ENCODE measurements at places on chromosomes 11 and 22.

GRCh38 chr11:65552388-65552951 is 5.7 kb downstream of the LTBP3 start:
- DNase-seq, result no peak

GRCh38 chr22:43957871-43958270 is 2.6 kb downstream of the SAMM50 start:
- DNase-seq, result no peak

DNA sequence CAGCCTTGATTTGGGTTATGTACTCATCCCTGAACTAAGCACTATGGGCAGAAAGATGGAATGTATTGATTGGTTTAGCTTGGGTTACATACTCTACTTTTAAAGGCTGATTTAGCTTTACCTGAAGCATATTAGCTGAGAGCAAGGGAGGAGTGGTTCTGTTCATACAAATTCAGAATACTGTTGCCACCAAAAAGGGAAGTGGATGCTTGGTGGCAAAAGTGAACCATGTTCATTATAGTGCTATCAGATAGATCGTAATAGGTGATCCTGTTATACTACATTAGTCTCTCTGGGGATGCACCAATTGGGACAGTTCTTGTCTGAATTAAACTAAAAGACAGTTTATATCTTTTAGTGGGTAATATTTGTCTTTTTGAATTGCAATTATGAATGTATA is 44.5 kb upstream of the RRM1 start:
- DNase-seq, result no peak

DNA sequence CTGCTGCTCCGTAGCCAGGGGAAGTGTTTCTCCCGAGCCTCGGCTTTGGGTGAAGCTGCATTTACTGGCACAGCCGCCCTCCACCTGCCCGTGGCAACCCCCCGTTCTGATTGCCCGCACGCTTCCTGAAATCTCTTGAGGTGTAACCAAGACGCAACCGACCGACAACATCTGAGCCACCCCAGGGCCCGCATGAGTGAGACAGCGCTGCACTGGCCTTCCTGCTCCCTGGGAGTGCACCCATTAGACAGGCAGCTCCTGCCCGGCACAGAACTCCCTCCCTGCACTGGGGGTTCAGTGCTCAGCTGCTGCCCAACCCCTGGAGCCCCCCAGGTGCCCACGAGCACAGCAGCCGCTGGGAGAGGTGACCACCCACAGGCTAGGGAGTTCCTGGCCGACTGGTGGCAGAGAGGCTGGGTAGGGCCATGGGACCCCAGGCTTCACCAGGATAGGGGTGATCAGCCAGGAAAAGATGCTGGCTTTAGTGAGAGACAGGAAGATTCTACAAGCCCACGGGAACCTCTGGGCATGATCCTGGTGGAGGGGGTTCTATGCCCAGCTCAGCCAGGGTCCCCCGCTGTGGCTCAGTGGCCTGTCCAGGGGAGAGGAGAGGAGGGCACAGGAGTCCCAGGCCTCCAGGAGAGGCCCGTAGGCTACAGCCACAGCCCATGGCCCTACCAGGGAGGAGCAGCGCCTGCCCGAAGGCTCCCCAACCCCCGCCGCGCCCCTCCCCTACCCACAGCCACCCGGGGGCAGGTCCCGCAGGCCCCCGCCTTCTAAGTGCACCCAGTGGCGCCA is 14.6 kb downstream of the PLXNB2 start:
- no peak for DNase-seq

DNA sequence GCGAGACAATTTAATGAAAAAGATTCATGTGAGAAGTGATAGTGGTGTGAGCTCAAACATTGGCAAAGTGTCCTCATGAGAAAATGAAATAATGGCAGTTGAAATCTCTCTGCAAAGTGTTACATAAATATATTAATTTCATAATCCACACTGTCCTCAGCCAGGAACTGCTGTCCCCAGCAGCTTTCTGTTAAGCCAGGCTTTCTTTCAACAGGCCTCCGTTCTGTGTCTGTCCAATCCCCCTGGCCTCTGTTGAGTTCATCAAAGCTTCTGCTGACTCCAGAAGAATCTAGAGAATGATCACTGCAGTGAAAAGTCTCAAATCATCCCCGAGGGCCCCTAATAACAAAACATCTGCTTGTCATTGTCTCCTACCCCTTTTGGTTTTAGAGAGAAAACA is 10.0 kb upstream of the ASCC2 start:
- DNase-seq, result no peak

GRCh38 chr11:96054870-96055705 is 131.2 kb upstream of the MTMR2 start:
- no peak for DNase-seq

- no peak for DNase-seq
Observed at GRCh38 chr11:532527-532985, 2.8 kb downstream of the HRAS start.

GRCh38 chr11:133951327-133952198 is 5.2 kb downstream of the IGSF9B start:
- no peak for DNase-seq

GRCh38 chr11:68106165-68106940 is 14.8 kb downstream of the CHKA start:
- no peak for DNase-seq

- DNase-seq, result no peak
Observed at GRCh38 chr22:31137721-31138120, 2.6 kb downstream of the PLA2G3 start.

GRCh38 chr22:50184902-50185374 is 775 bp upstream of the TRABD start:
- no peak for DNase-seq

- DNase-seq, result no peak
Observed at GRCh38 chr11:114774599-114775361, 96.5 kb downstream of the NXPE2 start.

GRCh38 chr11:134098566-134099184 is 29.8 kb downstream of the JAM3 start:
- no peak for DNase-seq

DNA sequence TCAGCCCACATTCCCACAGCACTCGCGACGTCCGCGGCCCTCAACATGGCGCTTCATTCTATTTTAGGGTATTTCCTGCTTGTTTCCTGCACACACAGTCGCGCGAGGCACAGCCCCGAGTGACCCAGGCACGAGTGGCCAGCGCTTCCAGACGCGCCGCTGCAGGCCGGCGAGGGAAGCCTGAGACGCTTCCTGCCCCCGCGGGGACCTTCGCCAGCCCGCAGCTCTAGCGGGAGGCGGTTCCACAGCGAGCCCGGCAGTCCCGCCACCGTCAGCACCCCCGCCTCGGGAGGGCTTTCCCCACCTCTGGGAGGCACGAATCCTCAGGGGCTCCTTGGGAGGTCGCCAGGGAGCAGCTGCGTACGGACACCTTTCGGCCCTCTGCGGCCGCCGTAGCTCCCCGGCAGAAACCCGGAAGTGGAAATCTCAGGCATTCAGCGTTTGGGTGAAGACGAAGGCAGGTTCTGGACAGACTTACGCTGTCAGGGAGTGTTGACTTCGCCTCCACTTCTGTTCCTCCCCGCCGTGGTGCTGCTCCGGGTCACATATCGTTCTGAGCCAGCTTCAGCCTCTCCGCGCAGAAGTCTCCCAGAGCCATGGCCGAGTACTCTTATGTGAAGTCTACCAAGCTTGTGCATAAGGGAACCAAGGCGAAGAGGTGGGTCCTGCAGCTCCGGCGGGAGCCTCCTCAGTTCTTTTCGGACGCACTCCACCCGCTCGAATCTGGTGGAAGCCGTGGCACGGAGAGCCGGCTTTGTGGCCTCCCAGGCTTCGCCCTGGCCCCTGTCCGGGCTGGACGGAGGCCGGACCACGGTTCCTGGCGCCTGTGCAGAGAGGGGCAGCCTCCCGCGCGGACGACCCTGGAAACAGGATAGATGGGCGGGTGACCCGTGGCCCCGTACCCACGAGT is 2925.9 kb upstream of the OR11H1 start:
- no peak for DNase-seq

DNA sequence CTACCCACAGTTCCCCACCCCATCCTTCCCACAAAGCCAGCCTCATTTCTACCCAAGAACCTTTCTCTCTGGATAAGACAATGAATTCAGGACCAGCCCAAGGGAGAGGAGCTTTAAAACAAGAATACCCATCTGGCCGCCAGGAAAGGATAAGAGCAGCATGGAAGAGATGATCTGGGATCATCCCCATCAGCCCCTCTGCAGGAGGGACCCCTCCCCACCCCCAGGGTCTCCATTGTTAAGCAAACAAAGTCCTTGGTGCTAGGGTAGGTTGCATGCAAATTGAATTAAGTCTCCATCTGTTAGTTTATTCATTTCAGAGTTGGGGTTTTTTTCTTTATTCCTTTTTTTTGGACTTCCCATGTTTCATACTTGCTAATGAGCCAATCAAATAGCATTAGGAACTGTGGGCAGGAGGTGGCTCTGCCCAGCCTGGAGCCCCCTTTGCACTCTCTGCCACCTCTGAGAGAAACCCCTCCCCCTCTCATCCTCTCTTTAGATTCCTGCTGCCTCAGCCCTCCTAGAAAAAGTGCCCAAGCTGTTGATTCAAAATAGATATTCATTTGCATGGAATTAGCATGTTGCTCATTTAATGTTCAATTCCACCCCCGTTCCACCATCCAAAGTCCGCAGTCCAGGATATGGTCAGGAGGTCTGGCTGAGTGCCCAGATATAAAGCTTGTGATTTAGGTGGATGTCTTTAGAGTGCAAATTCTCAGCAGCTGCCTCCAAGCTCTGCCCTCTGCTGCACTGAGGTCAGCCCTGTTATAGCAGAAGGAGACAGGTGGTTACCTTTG is 138.5 kb upstream of the NCAM1 start:
- DNase-seq, result no peak

DNA sequence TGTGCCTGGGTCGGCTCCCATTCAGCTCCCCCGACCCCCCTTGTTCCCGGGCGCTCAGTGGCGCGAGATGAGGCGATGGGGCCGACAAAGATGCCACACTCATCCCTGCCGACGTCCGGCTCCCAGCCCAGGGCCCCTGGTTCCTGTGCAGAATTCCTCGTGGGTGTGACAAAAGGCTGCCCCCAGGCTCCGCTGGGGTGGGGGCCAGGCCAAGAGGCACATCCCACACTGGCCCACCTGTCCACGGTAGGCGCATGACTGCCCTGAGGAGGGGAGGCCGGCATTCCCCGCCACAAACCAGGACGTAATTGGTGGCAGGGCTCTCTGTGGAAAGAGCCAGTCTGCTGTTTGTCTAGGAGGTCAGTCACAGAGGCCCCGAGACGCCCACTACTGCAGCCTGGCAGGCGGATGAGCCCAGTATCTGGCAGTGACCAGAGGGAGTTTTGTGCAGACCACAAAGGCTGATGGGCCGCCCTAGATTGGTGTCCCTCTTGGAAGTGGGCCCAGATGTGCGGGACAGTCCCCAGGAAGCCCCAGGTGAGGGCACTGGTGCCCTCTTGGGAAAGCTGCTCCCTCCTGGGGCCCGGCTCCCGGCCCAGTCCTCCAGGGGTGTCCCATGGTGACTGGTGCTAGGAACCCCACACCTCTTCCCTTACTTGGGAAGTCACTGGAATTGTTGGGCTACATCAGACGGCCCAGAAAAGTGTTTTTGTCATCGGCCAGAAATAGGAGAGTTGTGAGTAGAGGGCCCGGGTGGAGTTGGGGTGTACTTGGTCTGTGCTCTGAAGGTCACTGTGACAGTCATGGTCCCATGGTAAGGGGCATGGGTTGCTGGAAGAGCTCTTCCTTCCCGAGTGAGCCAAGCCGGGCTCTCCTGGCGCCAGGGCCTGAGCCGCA is 5.8 kb downstream of the CCND1 start:
- no peak for DNase-seq

- DNase-seq, result no peak
Observed at GRCh38 chr11:104765401-104766095, 132.7 kb downstream of the CASP12 start.

DNA sequence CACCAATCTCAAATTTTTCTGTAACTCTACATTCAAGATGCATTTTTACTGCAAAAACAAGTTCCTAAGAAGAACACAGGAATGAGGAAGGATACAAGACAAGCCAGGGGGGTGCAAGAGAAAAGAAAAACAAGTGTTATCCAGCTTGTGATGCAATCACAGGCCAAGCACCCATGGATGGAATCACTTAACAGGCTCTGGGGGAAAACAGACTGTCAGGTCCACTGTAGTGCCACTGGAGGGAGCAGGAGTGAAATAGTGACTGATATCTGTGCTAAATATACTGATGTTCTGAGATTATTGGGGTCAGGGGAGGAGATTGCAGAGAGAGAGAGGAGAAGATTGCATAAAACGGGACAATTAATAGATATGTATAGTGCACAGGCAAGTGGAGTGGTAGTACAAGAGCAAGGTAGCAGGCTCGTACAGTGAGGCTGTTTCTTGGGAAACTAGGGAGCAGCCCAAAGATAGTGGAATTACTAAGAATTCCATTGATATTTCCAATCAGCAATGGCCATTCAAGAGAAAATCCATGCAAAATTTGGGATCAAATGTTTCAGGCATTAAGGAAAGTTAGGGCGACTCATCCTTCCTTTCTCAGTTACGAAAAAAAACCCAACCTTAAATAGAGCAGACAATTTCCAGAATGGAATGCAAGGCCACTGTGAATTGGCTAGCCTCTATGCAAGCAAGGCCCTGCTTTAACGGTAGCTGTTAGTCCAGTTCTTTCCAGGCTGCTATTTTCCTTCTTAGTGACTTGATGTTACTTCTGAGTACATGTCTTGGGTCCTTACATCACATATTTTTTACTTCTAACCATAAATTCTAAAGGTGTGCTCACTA is 52.2 kb upstream of the CEP126 start:
- DNase-seq, result no peak

- no peak for DNase-seq
Observed at GRCh38 chr11:656426-656825, 19.4 kb downstream of the DRD4 start.

GRCh38 chr22:40611606-40612005 is 24.9 kb downstream of the MRTFA start:
- no peak for DNase-seq

- no peak for DNase-seq
Observed at GRCh38 chr11:102971766-102972165, 16.2 kb upstream of the MMP13 start.

- DNase-seq, result no peak
Observed at GRCh38 chr22:38383417-38383816, 66.2 kb upstream of the CSNK1E start.
